ENCODE measurements at places on chromosomes 16 and 17.

DNA sequence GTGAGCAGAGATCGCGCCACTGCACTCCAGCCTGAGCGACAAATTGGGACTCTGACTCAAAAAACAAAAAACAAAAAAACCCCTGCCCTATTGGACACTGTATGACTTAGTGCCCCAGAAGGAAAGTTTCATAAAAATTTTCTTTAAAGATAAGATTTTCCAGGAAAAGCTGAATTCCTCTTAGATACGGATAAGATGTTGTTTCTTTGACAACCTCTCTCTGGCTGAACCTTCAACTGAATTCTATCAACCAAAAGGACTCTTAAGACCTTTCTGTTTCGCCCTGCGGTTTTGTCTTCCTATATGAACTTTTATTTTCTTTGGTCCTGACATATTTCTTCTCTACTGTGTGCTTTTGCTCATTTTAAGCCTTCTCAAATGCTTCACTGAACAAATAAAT lies 35.8 kb downstream of the CPPED1 start:
- no peak for DNase-seq

GRCh38 chr16:4661661-4662060 lies 31.7 kb upstream of the NUDT16L1 start:
- no peak for DNase-seq

- DNase-seq, result no peak
These were observed 8.8 kb downstream of the ST3GAL2 start for GRCh38 chr16:70429888-70430666.

DNA sequence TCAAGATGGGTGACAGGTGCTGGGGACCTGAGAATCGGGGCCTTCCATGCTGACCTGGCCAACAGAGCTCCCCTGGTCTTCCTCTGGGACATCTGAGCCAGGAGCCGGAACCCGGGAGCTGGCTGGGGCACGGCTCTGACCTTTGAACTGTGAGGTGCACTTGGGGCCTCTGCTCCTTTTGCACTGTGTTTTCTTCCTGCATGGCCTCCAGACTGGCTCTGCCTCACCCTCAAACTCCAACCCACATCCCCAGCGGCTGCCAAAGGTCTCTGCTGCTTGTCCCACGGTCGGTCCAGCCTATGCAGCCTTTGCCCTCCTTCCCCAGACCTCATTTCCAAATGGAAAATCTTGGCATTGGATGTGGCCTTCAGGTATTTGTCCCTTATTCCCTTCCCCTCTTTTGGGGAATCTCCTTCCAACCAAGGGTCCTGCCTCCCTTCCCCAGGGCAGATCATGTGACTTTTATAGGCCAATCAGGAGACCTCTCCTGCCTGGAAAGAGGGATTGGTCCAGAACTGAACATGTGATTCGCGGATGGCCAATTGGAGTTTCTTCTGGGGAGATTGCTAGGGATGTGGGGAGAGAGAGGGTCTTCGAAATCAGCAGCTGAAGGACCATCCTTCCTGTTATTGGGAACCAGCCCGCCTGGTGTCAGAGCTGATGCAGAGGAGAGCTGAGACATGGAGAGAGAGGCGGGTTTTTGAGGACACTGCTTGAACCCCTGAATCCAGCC lies 117.9 kb downstream of the CYLD start:
- DNase-seq, result no peak

DNA sequence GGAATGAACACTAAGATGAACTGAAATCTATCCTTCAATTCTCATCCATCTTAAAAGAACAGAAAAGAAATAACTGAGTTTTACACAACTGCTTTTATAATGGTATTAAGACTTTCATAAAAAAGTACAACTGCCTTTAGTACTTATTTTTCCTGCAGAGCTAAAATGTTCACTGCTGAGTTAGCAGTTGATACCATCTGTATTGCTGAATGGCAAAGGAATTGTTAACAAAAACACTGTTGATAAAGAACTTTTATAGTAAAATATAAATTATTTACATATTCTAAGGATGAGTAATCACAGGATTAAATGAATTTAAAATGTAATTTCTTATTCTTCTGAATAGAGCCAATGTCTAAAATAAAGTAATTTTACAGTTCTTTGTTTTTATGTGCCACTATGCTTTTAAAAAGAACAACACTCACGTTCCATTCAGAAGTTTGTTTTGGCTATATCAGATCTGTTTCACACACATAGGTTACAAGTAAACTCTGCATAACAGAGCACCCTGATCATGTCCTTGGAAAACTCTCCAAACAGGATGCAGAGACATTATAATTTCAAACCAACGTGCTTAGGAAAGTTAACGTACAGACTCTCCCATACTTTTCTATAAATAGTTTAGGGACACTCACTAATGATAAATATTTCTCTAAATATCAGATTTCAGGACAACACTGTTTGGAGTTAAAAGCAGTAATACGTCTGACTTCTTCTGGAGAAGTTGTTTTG lies 151.1 kb downstream of the ITFG1 start:
- no peak for DNase-seq

- no peak for DNase-seq
These were observed 20.3 kb downstream of the PARN start for GRCh38 chr16:14609716-14610115.

Data from cortex of kidney (tissue), 1 donor.